ENCODE measurements at places on chromosomes 5 and 9.

- no peak for DNase-seq
Observed at GRCh38 chr5:33733225-33733624, 158.6 kb downstream of the ADAMTS12 start.

GRCh38 chr9:90890146-90890810, 88.7 kb downstream of the SYK start:
- no peak for DNase-seq

DNA sequence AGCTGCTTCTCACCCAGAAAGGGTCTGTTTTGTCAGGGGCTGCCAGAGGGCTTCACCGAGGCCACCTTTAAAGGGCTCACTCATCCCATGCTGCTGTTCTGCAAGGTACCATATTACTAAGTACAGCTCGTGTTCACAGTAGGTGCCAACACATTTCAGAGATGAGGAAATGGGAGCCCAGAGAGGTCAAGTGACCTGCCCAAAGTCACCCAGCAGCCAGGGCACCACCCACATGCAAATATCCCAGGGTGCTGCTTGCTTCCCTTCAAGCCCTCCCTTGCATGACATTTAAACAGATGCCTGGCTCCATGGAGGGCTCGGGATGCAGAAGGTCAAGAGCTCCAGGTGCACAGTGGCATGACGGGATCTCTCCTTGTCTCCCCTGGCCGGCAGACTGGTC, 123.5 kb upstream of the SARDH start:
- no peak for DNase-seq

- no peak for DNase-seq
Observed at GRCh38 chr5:39399135-39400036, 25.4 kb downstream of the DAB2 start.

Measured in CD4-positive, alpha-beta T cell treated with Interleukin-6 at 100 ng/mL for 8 hours (primary cell).